Stimulated activated CD4-positive, alpha-beta T cell treated with anti-CD3 and anti-CD28 coated beads, Interleukin-4, amount 100 ng/mL, for 1 hour (primary cell): ENCODE measurements at places on chromosomes 7 and 10.

GRCh38 chr7:88116235-88116795, 103.5 kb downstream of the SRI start:
- DNase-seq = no peak

DNA sequence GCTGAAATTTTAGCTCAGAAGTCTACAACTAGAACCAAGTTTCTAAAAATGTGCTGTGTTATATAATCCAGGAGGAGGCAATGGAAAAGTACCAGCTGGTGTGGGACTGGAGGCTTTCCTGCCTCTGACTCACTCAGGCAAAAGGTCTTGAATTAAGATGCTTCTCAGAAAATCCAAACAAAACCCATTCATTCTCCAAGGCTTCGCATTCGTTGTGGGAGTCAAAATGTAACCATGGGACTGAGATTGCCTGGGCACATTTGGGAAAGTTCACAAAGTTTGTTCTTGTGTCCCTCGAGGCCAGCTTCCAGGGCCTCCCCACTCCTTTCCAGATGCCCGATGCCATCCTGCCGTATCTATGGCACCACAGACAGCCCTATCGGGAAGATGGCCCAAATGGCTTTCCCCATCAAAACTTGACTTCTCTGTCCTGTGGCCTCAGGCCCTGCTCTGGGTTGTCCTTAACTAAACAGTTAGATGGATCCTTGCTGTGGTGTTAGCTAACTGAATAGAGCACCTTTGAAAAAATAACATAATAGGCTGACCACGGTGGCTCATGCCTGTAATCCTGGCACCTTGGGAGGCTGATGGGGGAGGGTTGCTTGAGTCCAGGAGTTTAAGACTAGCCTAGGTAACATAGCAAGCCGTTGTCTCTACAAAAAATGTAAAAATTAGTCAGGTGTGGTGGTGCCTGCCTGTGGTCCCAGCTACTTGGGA, 180.5 kb downstream of the PFKFB3 start:
- DNase-seq = no peak

- no peak for DNase-seq
Observed at GRCh38 chr7:106423111-106423510, 138.3 kb upstream of the NAMPT start.

- no peak for DNase-seq
Observed at GRCh38 chr10:129934196-129934925, 29.7 kb downstream of the EBF3 start.

DNA sequence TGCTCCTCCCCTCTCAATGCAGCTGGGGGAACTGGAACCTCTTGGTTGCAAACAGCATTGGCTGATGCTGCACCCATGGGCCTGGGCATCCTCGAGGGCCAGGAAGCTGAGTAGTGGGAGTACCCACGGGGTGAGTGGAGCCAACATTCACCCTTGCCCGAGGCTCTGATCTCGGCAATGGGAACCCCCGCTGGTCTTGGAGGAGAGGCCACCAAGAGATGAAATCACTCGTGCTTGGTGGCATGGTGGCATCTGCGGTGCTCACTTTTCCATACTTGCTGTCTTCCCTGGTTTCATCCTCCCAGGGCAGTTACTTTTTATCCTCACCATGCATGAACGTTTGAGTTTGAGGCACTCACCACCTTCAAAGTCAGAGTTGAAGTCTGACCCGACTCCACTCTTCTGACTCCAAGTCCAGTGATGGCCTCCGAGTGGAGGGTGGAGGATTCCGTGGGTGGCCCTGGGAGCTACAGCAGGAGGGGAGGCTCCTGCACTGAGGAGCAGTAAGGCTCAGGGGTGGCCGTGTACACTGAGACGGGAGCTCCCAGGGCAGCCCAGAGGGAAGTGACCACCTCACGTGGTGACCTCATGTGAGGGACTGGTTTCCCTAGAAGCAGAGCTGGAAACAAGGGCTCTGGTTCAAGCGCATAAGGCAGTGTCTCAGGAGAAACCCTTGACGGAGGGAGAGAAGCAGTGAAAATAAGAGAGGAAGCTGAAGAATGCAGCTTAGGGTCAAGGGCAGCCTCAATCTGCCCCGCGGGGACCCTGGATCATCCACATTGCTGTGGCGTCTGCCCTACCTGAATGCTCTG, 349.1 kb downstream of the TCERG1L start:
- no peak for DNase-seq

DNA sequence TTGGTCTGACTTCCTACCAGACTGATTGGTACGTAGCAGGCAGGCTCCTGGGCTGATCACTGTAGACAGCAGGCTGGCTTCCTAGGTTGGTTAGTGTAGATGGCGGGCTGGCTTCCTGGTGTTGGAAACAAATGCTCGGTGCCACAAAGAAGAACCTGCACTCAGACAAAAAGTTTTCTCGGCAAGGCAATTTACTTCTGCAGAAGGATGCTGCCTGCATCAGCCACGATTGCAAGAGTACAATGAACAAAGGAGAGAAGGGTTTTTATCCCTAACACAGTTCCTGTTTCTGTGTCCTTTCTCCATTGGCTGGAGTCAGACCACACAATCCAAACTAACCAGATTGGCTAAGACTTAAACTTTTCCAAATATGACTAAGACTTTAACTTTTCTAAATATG, 123.6 kb upstream of the PPP2R2D start:
- no peak for DNase-seq

DNA sequence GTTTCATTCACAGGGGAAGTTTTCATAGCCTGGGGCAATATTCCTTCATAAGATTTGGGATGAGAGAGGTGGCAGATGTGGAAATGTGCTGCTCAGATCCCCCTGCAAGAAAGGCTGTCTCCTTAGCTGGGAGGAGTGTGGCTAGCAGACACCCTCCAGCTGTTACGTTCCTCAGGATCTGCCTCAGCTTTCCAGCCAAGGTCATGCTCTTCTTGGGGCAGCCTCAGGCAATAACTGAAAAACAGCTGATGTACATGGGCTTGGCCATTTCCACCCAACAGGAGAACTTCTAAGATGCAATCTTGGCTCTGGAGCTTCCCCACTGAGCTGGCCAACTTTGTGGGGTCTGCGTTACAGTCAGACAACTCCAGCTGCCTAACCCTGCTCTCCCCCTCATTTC, 51.3 kb upstream of the SEPTIN7 start:
- no peak for DNase-seq

DNA sequence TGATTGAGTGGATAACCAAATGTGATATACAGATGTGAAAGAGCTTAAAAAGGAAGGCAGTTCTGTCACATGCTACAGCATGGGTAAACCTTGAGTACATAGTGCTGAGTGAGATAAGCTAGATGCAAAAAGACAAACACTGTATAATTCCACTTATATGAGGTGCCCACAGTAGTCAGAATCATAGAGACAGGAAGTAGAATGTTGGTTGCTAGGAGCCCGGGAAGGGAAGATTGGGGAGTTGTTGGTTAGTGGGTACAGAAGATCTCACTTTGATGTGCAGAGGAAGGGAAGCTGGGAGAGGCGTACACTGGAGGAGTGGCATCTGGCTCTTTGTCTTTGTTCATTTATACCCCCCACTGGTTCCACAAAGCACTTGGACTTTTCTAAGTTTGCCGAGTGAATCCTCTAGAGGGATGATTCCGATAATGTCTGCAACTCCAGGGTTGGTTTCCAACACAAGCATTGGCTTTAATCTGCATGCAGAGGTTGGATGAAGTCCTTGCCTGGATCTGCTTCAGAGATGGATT, 39.5 kb downstream of the TSPAN14 start:
- DNase-seq = no peak

GRCh38 chr10:106615081-106615480, 549.4 kb downstream of the SORCS1 start:
- no peak for DNase-seq

GRCh38 chr10:78215645-78216044, 182.0 kb downstream of the RPS24 start:
- no peak for DNase-seq

- peak; percentile 80 for DNase-seq
Observed at GRCh38 chr7:33109005-33109757, at the start of gene RP9. Gene RP9, minus strand, starts transcription at chr7:33109404. Its CDS starts 32 bp downstream, at chr7:33109372.

DNA sequence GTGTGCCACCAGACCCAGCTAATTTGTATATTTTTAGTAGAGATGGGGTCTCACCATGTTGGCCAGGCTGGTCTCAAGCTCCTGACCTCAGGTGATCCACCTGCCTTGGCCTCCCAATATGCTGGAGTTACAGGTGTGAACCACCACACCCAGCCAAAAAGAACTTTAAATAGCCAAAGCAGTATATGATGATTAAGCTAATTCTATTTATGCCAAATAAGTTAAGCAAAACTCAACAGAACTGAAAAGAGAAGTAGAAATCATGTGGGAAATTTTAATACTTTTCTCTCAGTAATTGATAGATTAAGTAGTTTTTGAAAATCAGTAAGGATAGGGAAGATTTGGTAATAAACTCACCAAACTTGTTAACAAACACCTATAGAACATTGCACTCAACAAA, 24.5 kb upstream of the RHEB start:
- DNase-seq = no peak

DNA sequence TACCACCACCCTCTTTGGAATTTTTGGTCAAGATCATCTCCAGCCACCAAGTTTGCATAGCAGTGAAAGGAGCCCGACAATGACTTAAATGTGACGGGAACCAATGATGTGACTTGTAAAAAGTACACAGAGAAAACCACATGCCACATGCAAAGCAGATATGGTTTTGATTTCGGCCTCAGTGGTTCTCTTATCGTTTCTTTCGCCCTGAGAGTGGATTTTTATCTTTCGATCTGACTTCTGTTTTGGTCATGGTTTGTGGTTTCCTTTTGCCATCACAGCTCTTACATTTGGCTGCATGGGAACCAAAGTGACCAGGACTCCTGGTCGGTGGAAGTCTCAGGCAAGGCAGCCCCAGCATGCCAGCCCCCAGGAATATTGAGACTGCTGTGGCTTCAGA, 31.5 kb downstream of the TCF7L2 start:
- no peak for DNase-seq

GRCh38 chr7:142000244-142000643, 4.6 kb downstream of the MGAM start:
- DNase-seq = no peak

- no peak for DNase-seq
Observed at GRCh38 chr7:97272237-97272975, 154.9 kb downstream of the SDHAF3 start.

DNA sequence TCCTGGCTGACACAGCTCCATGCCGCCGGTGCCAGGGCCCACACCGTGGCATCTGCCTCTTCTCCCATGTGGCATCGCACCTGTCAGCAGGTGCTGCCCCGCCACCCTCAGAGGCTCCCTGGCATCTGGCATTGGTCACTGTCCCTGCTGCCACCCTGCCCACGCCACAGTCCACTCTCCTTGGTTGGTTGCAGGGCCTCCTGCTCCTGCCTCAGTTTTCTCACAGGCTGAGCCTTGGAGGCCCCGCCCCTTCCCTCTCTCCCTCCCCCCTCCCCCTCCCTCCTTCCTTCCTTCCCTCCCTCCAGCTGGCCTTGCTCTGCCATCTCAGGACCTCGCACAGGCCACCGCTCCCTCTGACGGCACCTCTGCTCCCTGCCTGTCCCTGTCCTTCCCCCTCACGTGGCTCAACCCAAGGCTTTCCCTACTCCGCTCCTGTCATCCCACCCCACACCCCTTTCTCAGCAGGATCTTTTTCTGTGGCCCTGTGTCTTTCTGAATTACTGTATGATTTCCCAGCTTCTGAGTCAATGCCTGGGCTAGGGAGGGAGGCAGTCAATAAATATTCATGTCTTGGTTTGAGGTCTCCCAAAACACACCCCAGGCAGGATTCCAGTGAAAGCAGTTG, 87.4 kb downstream of the INPP5A start:
- DNase-seq = no peak

- no peak for DNase-seq
Observed at GRCh38 chr7:146544748-146545147, 428.1 kb downstream of the CNTNAP2 start.

GRCh38 chr10:45354261-45354660, 19.8 kb upstream of the ALOX5 start:
- DNase-seq = no peak

DNA sequence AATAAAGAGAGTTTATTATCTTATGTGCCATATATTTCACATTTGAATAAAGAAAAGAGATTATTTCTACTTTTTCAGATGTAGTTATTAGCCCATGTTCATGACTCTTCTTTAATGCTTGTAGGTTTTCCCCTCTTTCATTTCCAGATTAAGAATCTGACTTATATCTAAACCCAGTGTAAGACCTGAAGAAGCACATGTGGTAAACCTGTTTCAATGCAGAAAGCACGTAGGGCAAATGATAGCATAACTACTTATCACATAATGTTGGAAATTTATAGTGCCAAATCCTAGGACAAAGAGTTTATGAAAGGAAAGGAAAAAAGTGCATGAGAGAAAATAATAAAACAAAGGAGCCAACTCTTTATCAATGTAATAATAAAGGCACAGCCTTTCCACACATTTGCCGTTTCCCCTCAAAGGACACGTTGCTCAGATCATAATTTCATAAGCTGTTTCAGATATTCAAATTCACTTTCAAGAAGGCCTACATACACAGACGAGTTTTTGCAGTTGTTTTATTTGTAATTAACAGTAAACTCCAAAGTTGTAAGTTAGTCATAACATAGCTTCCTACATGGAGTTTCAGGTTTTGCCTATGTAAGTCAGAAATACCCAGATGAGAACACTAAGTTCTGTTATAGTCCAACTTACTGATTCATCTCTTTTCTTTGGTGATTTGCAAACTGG, 88.8 kb upstream of the MDFIC start:
- no peak for DNase-seq
